ENCODE measurements at places on chromosomes 6 and 20. TPM values are rescaled to one million over a fixed set of nuclear protein-coding genes. Genes with fewer than 3 reads are reported as not detected.

Gene BACH2
- 0.27 TPM for total RNA-seq

Gene RHAG
- total RNA-seq = not detected

Gene PRSS16
- total RNA-seq = not detected

Gene BPIFB2
- not detected for total RNA-seq

Gene MEI4
- under 0.01 TPM for total RNA-seq

Gene HM13
- 46.3 TPM for total RNA-seq

Gene UBE3D
- total RNA-seq = 6.0 TPM

Gene KCNQ2
- not detected for total RNA-seq

Gene VSTM2L
- total RNA-seq = 0.27 TPM

Gene EDN1
- total RNA-seq = 168 TPM

Gene TCF15
- 0.90 TPM for total RNA-seq

Gene EYA2
- not detected for total RNA-seq

Data from endothelial cell of coronary artery (primary cell).